ENCODE measurements at places on chromosomes 5 and 9. TPM values are rescaled to one million over a fixed set of nuclear protein-coding genes. Genes with fewer than 3 reads are reported as not detected.
A peak's percentile ranks its signal among the peaks of the same experiment; 100 is the strongest.

Gene SLC23A1
- total RNA-seq, result not detected

Gene MEGF10
- not detected for total RNA-seq

- H3K4me1 ChIP-seq, result peaks cover 18% of the 10 kb centered on the region
- H3K4me3 ChIP-seq, result no peak overlapping the region
- H3K36me3 ChIP-seq, result no peaks in the 10 kb centered on the region
- H3K27me3 ChIP-seq, result peaks cover 6% of the 10 kb centered on the region
- no peak for DNase-seq
- no peak overlapping the region for H3K27ac ChIP-seq
These were observed 6.9 kb upstream of the IGFBPL1 start for GRCh38 chr9:38431116-38431515.

DNA sequence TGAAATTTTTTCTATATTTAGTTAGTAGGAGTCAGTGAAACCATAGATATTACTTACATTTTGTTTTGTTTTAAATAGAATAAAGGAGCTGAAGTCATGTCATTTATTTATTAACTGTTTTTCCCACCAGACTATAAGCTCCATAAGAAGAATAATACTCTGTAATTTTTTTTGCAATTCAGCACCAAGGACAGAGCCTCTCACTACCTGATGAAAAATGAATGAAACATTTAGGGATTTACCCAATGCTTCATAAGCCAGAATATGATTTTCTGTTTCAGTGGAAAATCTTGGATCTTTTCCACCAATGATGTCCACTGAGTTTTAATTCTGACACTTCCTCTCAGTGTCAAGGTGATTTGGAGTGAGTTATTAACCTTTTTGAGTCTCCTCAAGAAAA lies 624.9 kb upstream of the GRAMD2B start:
- no peak overlapping the region for H3K27ac ChIP-seq
- no peaks in the 10 kb centered on the region for H3K4me1 ChIP-seq
- H3K36me3 ChIP-seq, result no peaks in the 10 kb centered on the region
- DNase-seq, result peak; percentile 32

- H3K4me3 ChIP-seq, result no peak overlapping the region
- no peaks in the 10 kb centered on the region for H3K4me1 ChIP-seq
- no peaks in the 10 kb centered on the region for H3K27me3 ChIP-seq
- peaks cover 85% of the 10 kb centered on the region for H3K36me3 ChIP-seq
- H3K27ac ChIP-seq, result no peak overlapping the region
These were observed 9.1 kb downstream of the CHMP5 start for GRCh38 chr9:33273972-33274328.

DNA sequence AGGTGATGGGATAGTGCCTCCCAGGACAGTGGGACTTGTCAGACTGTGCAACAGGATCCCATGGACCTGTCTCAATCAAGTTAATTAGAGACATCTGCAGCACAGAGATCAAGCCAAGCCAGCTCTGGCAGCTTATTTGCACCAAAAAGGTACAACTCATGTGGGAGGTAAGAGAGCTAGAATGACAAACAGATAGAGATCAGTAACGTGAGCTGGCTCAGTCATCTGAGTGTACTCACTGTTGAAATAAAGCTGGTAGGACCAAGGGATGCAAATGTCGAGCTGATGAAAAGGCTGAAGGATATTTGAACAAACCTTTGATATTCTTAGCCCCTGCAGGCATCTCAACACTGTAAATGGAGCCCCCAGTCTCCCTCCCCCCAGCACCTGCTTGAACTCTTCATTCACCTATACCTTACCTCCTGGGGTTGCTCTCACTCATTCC lies 198.1 kb downstream of the EFNA5 start:
- H3K4me1 ChIP-seq, result peaks cover 11% of the 10 kb centered on the region
- no peak overlapping the region for H3K27ac ChIP-seq
- H3K27me3 ChIP-seq, result peaks cover 20% of the 10 kb centered on the region
- H3K36me3 ChIP-seq, result no peaks in the 10 kb centered on the region
- no peak overlapping the region for H3K4me3 ChIP-seq

DNA sequence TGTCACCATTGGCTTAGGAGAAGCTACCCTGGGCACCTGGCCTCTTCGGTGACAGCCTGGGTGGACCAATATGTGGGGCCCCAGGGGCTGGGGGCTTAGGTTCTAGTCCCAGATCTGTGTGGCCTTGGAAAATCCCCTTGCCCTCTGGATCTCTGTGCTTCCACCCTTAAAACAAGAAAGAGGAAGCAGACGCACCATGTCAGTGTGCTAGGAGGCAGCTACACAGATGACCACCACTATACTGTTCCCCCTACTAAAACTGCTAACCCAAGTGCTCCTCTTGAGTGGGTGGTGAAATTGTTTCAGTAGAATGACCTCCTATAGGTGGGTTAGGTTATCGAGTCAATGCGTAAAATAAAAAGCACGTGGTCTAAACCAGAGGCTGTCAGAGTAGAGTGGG lies 31.0 kb downstream of the AFAP1L1 start:
- no peak for DNase-seq
- H3K4me3 ChIP-seq, result no peak overlapping the region
- H3K36me3 ChIP-seq, result no peaks in the 10 kb centered on the region
- H3K27ac ChIP-seq, result no peak overlapping the region
- H3K4me1 ChIP-seq, result no peaks in the 10 kb centered on the region

- no peak for DNase-seq
- no peaks in the 10 kb centered on the region for H3K36me3 ChIP-seq
- no peak overlapping the region for H3K4me3 ChIP-seq
These were observed 83.6 kb downstream of the MACROH2A1 start for GRCh38 chr5:135315386-135315785.

GRCh38 chr5:143665866-143666265 lies 146.1 kb upstream of the HMHB1 start:
- H3K36me3 ChIP-seq, result no peaks in the 10 kb centered on the region
- no peak overlapping the region for H3K27ac ChIP-seq

GRCh38 chr5:16883806-16884205 lies 52.3 kb downstream of the MYO10 start:
- H3K27me3 ChIP-seq, result no peaks in the 10 kb centered on the region
- H3K4me3 ChIP-seq, result no peak overlapping the region
- no peak for DNase-seq
- H3K36me3 ChIP-seq, result no peaks in the 10 kb centered on the region

DNA sequence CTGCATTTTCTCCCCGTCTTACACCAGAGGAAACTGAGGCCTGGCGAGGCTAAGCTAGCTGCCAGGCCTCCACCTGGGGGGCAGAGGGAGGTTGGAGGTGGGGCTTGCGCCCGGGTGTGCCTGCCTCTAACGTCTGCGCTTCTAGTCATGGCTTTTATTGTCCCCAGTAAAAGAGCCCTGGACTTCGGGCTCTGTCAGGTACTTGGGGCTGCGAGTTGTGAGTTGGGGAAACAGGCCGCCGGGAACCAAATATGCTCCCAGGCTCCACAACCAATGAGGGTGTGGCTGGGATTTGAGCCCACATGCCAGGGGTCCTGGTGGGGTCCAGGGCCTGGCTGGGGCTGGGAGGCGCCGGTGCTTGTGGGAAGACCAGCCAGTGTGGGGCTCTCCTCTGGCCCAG lies 57.4 kb upstream of the NOTCH1 start:
- no peaks in the 10 kb centered on the region for H3K36me3 ChIP-seq
- H3K4me1 ChIP-seq, result no peaks in the 10 kb centered on the region
- DNase-seq, result no peak
